ENCODE measurements at places on chromosomes 11 and 22. TPM values are rescaled to one million over a fixed set of nuclear protein-coding genes. Genes with fewer than 3 reads are reported as not detected.

DNA sequence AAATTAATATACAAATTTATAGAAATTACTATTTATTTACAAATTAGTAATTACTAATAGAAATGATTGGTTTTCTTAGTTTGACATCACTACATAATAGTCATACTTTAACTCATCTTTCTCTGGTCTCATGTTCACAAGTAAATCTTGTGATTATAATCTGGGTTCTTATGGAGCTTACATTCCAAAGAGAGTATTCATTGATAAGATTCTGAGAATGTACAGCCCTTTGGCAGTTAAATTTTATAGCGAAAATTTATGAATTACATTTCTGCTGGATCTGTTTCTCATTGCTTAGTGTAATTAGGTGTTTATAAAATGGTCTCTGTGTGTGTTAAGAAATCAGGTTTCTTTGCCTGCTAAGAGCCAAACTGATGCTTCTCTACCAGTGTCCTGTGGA is 175.2 kb downstream of the TMEM135 start:
- no peak for ATAC-seq

- ATAC-seq = no peak
Measured at GRCh38 chr11:116932181-116932580, 94.8 kb upstream of the APOA1 start.

- peak; percentile 90 for ATAC-seq
Measured at GRCh38 chr11:783581-784015, 6.3 kb downstream of the CEND1 start.

DNA sequence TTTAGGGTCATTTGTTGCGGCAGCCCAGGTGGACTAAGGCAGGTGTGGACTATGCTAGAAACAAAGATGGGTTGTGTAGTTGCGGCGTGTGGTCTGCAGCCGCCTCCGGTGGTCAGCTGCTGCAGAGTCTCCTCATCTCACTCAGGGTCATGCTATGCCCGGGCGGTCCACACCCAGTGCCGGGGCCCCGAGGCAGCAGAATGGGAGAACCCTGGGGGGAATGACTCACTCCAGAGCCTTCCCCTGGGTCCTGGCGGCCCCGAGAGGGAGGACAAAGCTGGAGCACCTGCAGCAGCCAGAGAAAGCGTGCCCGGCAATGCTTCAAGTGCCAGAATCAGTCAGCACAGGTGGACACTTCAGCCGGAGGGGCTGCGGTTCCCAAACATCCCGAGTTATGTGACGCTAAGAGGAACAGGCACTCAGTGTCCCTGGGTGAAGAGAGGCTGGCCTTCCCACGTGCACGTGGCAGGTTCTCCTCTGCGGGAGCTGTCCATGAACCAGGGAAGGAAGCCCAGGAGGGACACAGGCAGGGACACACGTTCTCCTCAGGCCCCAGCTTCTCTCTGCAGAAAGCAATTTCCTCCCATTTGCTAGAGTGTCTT is 289.6 kb upstream of the B3GAT1 start:
- ATAC-seq = peak; percentile 42

- ATAC-seq = no peak
Measured at GRCh38 chr22:39296981-39297489, 22.4 kb downstream of the RPL3 start.

DNA sequence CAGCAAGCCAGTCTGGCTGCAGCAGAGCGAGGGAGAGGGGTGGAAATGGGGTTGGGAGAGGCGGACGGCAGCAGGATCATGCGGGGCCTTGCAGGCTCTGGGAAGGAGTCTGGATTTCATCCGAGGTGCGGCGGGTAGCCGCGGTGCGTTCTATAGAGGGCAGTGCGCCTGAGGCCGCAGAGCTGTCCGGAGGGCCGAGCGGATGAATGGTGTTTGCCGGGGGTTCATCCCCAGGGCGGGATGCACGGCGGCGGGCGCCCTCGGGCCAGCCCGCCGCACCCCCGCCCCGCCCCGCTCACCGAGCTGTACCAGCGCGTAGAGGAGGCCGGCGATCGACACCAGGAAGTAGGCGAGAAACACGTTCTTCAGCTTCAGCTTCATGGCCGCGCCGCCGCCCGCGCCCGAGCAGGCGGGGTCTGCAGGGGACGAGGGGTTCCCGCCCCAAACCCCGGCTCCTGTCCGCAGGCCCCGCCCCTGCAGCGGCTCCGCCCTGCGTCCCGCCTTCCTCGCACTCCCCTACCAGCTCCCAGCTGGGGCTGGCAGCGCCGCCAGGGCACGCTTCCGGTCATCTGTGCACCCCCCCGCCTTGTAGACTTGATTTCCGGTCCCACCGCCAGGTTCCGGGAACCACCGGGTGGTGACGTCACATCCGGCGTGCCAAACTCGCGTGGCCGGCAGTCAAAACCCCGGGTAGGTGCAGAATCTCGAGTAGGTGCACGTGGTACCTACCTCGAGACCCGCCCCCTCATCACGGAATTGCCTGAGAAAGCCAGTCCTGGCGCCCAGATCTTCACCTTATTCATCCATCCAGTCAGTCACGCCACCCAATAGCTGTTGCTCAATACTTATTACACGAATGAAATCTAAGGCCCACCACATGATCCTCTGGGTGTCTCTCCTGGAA is at the start of gene B3GAT3:
B3GAT3 (minus strand) TSS at position 420 of the 904 bp plus-strand sequence; CDS start at position 381, 39 bp downstream.
- peak; percentile 95 for ATAC-seq

DNA sequence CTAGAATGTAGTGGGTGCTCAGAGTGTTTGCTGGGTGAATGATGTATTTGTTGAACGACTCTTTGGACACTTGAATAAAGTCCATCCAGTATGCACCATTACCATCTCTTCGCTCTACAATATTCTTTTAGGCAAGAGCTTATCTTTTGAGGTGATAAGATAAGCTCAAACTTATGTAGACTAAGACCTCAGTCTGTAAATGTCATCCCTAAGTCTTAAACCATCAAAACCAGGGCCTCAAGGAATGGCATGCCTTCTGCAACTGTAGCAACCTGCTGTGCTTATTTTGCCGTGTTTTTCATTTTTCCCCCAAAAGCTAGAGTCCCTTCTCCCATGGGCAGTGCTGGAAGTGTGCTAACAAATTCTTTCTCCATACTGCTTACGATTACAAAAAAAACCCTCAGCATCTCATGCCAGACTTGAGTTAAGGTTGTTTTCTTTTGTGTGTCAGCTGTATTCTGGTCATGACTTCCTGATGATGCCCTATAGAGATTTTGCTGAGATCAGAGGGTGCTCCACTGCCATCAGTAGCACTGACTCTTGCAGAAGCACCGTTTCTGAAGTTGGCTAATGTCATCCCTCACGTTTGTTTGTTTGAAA is 27.8 kb downstream of the LIMK2 start:
- no peak for ATAC-seq

GRCh38 chr11:20522536-20522935 is 76.9 kb upstream of the SLC6A5 start:
- no peak for ATAC-seq

GRCh38 chr22:20184501-20185165 is 33.8 kb upstream of the CCDC188 start:
- ATAC-seq = no peak

DNA sequence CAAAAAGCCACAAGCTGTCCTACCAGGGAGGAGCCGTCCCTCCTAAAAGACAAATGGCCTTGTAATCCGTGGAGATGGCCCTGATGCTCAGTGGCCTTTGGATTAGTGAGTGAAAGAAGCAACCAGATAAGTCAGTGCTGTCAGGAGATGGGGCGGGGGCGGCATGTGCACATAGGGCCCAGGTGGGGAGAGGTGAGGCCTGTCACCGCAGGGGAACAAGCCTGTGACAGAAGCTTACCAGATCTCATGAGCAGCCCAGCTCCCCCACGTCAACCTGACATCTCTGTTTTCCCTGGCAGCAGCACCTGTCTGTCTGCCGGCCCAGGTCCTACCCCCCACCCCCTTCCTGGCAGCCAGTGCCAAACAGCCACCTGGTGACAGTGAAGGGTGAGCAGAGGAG is 162.6 kb downstream of the BUD13 start:
- ATAC-seq = peak; percentile 32

DNA sequence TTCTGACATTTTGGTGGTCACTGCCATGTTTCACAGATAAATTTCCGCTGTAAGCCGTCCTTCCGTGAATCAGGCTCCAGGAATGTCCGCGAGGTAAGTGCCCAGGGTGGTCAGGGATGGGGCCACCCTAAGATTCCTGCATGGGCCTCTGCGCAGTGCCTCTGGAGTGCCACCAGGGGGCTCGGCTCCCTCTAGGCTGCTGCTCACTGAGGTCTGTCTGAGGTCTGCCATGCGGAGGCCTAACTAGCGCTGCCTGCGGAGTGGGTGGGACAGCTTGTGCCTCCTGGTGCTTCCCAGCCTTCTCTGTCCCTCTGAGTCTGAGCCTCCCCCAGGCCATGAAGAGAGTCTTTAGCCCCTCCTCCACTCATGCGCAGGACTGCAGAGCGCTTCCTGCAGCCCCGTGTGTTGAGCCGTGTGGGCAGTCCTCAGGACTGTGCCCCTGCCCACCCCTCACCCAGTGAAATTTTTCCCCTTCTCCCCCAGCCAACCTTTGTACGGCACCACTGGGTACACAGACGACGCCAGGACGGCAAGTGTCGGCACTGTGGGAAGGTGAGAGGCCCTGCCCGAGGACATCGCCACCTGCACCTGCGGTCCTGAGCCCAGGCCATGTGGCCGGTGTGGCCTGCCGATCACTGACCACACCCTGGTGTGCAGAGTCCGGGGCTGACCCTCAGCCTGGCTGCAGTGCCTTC is 11.9 kb upstream of the MDK start:
- peak; percentile 84 for ATAC-seq

DNA sequence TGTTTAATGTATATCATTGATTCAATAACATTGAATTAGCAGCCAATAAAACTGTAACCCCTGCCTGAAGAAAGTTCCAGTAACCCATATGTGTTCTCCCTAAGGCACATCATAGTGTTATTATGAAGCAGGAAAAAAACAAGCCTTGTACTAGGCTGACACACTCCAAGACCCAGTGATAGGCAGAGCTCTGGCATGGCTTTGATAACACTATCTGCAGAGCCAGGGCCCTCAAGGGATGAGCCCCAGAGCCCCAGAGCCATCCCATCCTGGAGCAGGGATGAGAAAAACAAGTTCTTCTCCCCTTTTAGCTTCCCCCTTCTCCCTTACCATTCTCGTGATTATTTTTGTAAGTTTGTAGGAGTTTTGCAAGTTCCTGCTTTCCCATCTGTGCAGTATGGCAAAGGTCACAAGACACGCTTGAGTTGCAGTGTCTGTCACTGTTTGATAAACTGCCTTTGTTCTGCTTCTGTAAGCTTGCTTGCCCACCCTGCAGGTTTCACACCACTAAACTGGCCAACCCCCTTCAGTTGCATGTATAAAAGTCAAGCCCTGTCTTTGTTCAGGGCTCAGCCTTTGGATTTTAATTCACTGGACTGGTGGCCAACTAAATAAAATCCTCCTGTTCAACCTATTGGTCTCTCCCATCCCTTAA is 22.3 kb upstream of the GUCY1A2 start:
- ATAC-seq = no peak

- no peak for ATAC-seq
Measured at GRCh38 chr22:24819911-24820461, 14.0 kb downstream of the SGSM1 start.

DNA sequence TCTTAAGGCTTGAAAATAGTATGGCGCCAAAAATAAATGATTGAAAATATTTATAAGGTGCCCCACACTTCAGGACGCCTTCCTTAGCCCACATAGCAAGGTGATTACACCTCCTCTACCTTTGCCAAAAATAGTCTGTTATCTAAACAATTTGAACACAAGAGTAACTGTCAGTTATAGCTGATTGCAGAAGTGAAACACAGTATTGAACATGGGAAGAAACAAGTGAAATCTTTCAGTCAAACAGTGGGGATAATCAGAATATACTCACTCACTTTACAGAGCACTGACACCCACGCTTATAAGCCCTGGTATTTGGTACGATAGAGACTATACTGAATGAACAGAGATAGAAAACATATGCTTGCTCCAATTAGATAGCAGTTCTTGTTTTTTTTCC is 203.1 kb downstream of the RAB38 start:
- ATAC-seq = no peak

DNA sequence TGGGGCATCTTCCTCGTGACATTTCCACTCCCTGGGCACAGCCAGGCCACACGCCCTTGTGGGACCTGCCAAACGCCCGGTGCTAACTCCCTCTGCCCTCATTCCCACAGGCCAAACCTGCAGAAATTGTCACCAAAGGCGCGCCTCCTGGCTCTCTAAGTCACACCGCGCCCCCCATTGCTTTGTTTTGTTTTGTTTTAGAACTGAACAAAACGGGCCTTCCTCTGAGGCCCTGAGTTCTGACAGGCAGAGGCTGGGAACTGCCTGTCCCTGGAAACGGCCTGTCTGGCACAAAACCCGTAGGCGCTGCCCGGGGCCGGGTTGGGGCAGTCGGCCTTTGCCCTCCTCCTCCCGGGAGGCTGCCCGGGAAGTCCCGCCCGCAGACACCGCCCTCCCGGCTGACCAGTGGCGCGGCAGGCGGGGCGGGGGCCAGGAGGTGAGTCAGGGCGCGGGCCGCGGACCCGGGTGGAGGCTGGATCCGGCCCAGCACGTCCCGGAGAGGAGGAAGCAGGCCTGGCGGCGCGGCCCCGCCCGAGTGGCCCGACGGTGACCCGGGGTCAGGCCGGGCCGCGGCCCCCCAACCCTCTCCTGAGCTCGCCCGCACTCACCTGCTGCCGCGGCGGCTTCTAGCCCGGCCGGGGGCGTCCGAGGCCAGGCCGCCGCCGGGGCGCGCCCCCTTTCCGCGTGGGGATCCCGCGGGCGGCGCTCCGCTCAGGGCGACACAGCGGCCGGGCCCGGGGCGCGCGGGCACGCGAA is 465 bp downstream of the SUN2 start:
- ATAC-seq = peak; percentile 73

DNA sequence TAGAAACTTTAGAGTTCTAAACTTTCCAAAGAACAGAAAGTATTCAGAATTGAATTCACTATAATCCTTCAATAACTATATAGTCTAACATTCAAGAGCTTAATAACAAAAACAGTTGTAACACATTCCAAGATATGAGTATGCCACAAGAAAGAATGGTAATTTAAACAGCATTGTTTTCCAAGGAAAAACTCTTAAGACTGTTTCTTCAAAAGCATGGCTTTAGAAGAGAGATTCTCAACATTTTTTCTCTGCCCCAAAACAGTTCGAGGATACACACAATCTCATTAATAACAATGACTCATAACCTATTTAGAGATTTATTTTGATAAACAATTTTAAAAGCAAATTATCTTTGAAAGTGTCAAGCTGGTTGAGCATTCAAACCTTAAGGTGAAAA is 16.7 kb upstream of the ARHGAP32 start:
- no peak for ATAC-seq

DNA sequence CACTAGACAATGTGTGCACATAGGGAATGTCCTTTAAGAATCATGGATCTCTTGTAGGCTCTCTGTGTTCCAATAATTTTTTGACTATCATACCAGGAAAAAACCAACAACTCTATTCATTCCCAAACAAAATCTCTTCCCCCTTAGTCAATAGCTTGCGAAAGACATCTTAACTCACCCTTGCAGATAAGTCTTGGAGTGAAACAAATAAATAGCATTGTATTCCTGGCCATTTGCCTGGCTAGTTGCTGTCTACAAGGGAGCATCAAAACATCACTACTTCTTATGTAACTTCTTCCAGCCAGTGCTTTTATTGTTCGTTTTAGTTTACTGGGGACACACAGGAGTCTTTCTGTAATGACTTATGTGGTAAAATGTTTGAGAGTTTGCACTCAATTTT is 29.4 kb downstream of the SCN3B start:
- ATAC-seq = no peak

Gene MGAT3
- total RNA-seq = 22.5 TPM

Gene GAS2
- 2.6 TPM for total RNA-seq

Gene CATSPERZ
- 0.92 TPM for total RNA-seq

Gene BRSK2
- 31.5 TPM for total RNA-seq

Gene SYT13
- 50.8 TPM for total RNA-seq

Gene CCDC88B
- 1.1 TPM for total RNA-seq

Gene RIMBP3B
- 1.9 TPM for total RNA-seq

Gene PAMR1
- total RNA-seq = 0.11 TPM

Measured in motor neuron (in vitro differentiated cells).